MG63 (cell line): ENCODE measurements at places on chromosomes 6 and 20. TPM values are rescaled to one million over a fixed set of nuclear protein-coding genes. Genes with fewer than 3 reads are reported as not detected.

CGAS gene
- total RNA-seq = 14.0 and 18.8 TPM in 2 replicates

TUBB2B gene
- total RNA-seq = 8.6 and 27.6 TPM in 2 replicates

CST5 gene
- not detected in 2 replicates for total RNA-seq

HLA-DQB1 gene
- total RNA-seq = not detected in 2 replicates

PRSS16 gene
- total RNA-seq = 0.33 TPM in 1 of 2 replicates, not detected in the other

SMOC2 gene
- total RNA-seq = 1.7 TPM in 1 of 2 replicates, not detected in the other

PRPH2 gene
- not detected in 2 replicates for total RNA-seq

TUBB1 gene
- not detected in 2 replicates for total RNA-seq

TPD52L1 gene
- 29.2 and 48.5 TPM in 2 replicates for total RNA-seq

CST4 gene
- total RNA-seq = not detected in 2 replicates

TSHZ2 gene
- not detected in 2 replicates for total RNA-seq

HDGFL1 gene
- not detected in 2 replicates for total RNA-seq

SEMG1 gene
- total RNA-seq = not detected in 2 replicates

COL19A1 gene
- total RNA-seq = not detected in 2 replicates

CFAP61 gene
- total RNA-seq = not detected in 2 replicates
